T-helper 2 cell treated with Interferon-gamma antibody and Interleukin-4, amounts not matched to agents 5 μg/mL and 100 μg/mL, for 36 hours (primary cell): ENCODE measurements at places on chromosomes 12 and 14.
A peak's percentile ranks its signal among the peaks of the same experiment; 100 is the strongest.

GRCh38 chr14:39268393-39268792 is 34.7 kb downstream of the MIA2 start:
- no peak for DNase-seq

- peak; percentile 59 for DNase-seq
These were observed 15.5 kb downstream of the EMP1 start for GRCh38 chr12:13211859-13212664.

GRCh38 chr12:131608740-131609690 is 101.9 kb upstream of the SFSWAP start:
- peak; percentile 43 for DNase-seq

DNA sequence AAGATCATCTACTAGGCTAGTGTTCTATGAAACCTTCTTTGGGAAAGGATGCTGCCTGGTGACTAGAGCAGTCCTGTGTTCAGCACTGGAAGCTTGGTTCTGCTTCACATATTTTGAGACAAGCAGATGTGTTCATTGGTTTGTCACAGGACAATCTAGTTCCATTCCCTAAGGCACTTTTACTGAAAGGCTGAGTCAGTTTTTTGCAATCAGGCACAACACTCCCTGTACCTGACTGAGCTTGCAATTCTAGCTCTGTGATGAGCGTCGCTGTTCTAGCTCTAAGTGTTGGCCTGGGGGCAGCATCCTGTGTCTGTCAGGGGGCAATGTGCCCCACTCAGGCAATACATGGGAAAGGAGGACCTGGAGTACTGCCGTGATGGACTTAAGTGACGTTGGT is 144.4 kb downstream of the CAND1 start:
- no peak for DNase-seq

DNA sequence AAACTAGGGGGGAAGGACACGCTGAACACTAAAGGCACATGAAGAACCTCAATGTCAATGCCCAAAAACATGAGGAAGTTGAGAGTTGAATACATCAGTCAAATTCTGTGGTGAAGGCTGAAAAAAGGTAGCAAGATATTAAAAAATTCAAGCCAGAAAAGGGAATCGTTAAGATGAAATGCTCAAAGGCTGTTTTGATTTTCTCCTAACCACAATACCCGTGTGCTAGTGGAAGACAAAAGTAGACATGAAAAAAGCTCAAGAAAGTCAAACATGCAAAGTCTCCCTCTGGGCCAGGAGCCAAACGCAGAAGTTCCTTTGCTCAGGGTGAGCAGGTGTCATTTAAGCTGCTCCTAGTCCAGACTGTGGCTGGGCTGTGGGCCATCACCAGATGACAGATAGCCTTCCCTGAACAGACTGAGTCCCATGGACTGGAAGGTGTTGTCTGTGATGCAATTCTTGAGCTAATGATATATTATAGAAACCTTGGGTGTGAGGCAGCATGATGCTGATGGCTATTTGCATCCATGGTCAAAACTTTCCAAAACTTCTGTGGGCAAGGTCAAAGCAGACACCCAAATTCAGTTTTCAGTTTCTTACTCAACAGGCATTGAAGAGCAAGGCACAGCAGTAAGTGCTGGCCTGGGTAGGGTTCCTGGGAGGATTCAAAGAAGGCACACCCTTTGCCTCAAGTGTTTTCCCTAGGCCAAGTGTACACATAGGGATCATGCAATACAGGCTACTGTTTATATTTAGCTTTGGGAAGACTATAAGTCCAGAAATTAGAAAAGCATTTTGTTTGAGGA is 81.6 kb downstream of the MYRFL start:
- DNase-seq, result no peak

GRCh38 chr12:124028555-124028925 is 55.5 kb downstream of the ZNF664 start:
- no peak for DNase-seq

- DNase-seq, result no peak
These were observed 97.0 kb downstream of the DPF3 start for GRCh38 chr14:72796935-72797334.
